AG10803 (cell line): ENCODE measurements at places on chromosomes 7 and 10.

DNA sequence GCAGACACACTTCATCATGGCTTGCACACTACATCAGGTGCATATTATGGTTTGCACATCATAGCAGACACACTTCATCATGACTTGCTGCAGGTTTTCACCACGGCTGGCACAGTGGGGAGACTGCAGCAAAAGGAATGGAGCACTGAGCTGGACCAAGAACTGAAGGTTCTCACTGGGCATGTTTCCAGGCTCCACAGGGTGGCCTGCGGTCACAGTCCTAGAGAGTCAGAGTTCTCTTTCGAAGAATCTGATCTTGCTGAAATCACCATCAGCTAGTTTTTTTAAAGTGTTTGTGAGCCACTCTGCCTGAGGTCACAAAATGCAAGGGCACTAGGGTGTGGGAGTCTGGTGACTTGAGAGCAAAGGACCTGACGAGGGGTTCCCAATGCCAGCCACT is 140.4 kb upstream of the NPY start:
- no peak for DNase-seq

GRCh38 chr7:50618281-50618680 is 53.1 kb upstream of the DDC start:
- DNase-seq: no peak

DNA sequence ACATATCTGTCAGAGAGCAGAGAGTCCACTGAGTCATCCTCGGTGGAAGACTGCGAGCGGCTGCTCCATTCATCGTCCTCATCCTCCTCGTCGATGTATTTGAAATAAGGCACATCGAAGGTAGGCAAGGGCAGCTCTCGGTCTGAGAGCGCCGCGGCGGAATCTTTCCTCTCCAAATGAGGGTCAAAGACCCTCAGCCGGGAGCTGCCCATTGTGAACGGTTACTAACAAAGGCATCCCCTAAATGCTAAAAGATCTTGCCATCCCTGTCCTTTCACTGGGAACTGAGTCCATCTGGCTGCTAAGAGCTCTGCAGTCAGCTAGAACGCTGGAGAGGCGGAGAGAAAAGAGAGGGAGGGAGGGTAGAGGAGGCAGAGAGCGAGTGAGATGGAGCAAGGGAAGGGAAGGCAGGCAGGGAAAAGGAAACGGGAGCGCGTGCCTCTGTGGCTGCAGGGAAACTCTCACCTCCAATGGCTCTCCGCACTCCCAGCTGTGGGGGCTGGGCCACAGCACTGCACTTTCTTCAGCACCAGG is 163.4 kb downstream of the RAPGEF5 start:
- DNase-seq: peak; percentile 40

DNA sequence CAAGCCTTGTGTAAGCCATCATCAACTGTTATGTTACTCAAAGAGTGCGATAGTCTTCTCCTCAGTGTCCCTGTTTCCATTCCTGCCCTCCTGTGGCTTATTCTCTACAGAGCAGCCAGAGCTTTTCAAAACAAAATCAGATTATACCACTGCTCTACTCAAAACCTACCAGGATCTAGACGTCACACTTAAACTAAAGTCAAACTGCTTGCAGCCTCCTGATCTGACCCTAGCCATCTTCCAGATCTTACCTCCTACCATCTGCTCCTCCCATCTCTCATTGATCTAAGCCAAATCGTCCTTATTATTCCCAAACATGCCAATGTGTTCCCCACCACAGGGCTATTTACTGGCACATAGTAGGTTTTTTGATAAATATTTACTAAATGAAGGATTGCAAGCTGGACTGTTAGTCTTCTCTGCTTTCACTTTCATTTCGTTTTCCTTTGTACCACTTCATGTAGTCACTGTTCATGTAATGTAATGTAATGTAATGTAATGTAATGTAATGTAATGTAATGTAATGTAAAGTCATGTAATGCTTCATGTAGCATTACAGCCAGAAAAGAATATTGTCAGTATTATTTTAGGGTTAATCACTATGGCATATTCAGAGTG is 116.1 kb downstream of the GPR37 start:
- DNase-seq: no peak

DNA sequence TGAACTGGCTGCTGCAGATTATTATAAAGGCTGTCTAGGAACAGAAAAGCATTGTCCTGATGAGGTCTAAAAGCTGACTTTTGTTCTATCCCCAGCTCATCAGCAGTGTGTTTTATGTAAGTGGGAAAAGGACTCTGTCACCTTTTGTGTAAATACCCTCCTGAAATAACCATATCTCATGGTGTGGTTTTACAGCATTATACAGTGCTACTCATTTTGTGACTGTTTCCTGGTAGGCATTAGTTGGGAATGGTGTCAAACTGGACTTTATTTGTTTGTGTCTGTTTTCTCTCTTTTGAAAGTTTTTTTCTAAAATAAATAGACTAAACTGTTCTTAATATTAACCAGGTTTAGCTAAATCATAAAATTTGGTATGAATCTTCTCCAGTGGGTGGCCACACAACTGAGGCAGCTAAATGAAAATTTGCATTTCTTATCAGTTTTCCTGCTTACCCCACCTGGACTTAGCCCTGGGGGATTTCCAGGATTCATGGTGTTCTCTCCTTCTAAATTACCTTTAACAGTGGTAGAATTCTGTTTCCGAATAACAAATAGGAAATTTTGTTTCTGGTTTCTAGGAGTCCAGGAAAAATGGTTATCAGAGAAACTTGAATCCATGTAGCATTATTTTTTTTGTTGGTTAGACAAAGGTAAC is 140.9 kb downstream of the LHFPL3 start:
- no peak for DNase-seq

- no peak for DNase-seq
Measured at GRCh38 chr7:131652934-131653333, 96.5 kb upstream of the PODXL start.

- DNase-seq: peak; percentile 71
Measured at GRCh38 chr10:86876748-86877147, 80.7 kb downstream of the MMRN2 start.

- peak; percentile 21 for DNase-seq
Measured at GRCh38 chr10:35135861-35136260, 9.2 kb downstream of the CREM start.

DNA sequence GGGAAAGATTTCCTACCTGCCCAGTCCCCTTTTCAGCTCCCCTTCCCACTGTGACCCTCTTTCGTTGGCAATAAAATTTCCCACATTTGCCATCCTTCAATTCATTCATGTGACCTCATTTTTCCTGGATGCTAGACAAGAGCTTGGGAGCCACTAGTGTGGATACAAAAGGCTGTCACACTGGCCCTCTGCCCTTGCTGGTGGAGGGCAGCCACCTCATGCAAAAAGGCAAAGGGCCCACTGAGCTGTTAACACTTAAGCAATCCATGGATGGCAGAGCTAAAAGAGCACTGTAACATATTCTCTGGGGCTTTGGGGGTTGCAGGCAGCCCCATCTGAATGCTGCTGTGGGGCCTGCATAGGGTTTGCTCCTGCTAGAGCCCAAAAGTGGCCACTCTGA is 315.1 kb downstream of the NEBL start:
- no peak for DNase-seq

GRCh38 chr7:34365011-34365410 is 293.0 kb upstream of the NPSR1 start:
- no peak for DNase-seq

DNA sequence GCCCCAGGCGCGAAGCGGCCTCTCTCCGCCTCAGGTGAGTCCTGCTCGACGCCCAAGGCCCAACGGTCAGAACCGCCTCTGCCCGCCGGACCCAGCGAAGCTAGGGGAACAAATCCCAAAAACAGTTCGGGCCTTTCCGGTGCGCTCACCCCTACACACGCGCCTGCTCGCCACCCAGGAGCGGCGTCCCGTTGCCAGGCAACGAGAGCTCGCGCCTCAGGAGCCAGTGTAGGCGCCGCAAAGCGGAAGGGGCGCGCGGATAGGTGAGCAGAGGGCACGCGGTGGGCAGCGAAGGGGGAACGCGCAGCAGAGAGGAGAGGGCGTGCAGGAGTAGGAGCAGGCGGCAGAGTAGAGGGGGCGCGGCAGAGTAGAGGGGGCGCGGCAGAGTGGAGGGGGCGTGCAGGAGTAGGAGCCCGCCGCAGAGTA is at the start of the genes DYDC1 and DYDC2:
DYDC1 (minus strand) TSS at position 193 of the 426 bp plus-strand sequence. CDS start 4,154 bp downstream, outside the sequence.
DYDC2 (plus strand) TSS at position 219 of the 426 bp plus-strand sequence. CDS start 5,663 bp downstream, outside the sequence.
- no peak for DNase-seq

DNA sequence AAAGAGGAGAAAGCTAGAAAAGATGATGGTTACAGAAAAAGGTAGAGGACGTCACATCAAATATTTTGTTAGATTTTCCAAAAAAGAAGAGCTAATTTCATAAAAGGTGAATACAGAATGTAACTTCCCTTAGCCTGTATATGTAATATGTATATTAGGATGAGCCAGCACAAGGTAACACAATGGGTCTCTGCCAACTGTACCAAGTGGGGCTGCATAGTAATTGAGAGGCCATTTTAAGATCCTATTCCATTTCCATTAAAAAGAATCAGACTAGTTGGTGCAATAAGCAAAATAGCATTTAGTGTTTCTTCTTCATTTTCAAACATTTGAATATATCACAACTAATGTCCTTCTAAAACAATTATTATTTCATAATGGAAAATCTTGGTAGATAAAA is 134.6 kb downstream of the SEMA3A start:
- no peak for DNase-seq

DNA sequence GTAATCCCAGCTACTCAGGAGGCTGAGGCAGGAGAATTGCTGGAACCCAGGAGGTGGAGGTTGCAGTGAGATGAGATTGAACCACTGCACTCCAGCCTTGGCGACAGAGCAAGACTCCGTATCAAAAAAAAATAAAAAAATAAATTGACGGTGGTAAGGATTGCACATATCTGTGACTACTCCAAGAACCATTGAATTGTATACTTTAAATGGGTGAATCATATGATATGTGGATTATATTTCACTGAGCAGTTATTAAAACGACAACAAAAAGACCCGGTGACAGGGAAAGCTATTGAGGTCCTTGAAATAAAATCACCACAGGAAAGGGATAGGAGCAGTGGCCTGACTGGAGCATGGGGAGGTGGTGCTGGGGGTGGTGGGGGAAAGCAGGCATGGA is 31.2 kb upstream of the COMTD1 start:
- DNase-seq: no peak

DNA sequence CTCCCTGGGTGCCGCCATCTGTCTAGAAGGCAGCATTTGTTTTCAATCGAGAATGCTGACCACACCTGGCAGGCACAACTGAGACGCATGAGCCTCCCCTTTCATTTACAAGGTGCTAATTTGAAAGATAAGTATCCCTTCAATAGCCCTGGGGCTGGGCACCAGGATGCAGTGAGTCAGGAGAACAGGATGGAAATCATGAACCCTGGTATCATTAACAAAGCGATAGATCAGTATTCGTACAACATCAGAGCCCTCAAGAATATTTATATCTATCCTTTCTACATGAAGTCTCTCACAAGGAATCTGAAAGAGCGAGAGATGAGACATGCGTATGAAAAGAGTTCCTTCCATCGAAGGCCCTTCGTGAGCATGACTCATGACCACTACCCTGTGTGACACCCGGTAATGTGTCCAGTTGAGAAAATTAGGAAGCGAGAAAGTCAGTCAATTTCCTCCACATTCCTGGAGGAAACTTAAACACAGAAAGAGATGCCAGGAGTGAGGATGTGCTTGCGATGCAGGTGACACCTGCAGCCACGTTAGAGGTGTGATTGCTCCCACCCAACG is 123.1 kb upstream of the PITRM1 start:
- DNase-seq: no peak

DNA sequence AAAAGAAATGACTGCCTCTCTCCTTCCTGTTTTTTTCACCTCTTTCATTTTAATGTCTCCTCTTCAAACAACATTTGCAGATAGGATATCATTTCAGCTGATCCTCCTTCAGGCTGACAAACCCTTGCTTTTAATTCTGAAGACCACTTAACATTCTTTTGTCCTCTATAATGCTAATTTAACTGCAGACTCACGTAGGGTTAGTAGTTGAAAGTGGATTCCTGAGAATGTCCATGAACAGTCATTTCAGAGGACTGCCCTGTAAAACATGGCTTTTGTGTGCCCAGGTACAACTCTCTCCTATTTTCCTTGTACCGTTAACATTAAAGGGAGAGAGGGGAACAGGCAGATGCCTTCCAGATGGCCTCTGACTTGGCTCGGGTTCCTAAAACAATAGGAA is 524.4 kb downstream of the SDK1 start:
- DNase-seq: no peak

DNA sequence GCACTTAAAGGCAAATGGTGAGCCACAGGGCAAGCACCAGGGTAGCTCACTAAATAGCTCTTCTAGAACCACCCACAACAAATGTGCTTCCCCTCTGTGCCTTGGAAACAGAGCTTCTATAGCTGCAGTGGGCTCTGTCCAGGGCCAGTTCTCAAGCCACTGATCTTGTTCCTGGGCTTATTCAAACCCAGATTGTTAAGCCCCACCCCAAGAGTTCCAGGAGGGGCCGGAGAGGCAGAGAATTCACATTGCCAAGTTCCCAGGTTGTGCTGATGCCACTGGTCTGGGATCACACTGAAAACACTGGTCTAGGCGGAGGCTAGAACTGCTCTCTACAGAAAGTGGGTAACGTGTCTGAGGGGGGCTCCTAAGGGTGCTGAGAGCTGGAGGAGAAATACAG is 15.4 kb upstream of the KDM7A start:
- DNase-seq: no peak

DNA sequence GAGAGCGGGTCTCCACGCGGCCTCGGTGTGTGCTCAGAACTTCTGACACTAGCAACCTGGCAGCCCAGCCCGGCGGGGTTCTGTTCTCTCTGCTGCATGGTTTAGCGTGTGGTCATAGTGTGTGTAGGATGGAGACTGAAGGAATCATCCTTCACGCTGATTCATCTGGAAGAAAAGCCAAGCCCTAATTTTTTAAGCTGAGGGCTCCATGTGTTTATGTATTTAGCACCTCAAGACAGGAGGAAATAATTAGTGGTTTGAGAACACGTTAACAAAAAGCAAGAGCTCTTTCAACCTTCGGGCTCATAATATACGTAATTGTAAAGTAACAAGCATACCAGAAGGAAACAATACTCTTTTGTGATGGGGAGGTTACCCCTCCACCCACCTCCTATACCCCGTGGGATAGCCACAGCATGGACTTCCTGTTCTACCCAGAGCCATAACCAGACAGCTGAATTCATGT is 504.6 kb upstream of the MKI67 start:
- DNase-seq: peak; percentile 33

- peak; percentile 91 for DNase-seq
Measured at GRCh38 chr7:47941136-47941844, 7.0 kb downstream of the PKD1L1 start.

- no peak for DNase-seq
Measured at GRCh38 chr10:17240096-17240495, 12.1 kb downstream of the VIM start.

DNA sequence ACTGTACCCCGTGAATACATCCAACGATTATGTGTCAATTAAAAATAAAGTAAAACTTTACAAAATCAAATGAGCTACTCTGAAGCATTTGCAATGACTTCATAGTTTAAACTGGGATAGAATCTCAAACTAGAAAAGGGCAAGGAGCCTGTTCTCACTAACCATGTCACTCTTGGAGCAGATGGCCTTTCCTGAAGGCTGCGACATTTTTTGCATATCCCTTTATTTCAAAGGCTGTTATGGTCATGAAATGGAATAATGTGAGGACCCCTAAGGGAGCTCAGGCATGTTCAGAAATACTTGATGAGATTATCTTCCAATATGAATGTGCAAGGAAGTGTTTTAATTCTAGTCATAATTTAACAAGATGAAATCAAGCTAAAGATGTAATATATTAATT is 679.4 kb downstream of the NRG3 start:
- DNase-seq: no peak
